ENCODE measurements at places on chromosomes 7 and 10.

DNA sequence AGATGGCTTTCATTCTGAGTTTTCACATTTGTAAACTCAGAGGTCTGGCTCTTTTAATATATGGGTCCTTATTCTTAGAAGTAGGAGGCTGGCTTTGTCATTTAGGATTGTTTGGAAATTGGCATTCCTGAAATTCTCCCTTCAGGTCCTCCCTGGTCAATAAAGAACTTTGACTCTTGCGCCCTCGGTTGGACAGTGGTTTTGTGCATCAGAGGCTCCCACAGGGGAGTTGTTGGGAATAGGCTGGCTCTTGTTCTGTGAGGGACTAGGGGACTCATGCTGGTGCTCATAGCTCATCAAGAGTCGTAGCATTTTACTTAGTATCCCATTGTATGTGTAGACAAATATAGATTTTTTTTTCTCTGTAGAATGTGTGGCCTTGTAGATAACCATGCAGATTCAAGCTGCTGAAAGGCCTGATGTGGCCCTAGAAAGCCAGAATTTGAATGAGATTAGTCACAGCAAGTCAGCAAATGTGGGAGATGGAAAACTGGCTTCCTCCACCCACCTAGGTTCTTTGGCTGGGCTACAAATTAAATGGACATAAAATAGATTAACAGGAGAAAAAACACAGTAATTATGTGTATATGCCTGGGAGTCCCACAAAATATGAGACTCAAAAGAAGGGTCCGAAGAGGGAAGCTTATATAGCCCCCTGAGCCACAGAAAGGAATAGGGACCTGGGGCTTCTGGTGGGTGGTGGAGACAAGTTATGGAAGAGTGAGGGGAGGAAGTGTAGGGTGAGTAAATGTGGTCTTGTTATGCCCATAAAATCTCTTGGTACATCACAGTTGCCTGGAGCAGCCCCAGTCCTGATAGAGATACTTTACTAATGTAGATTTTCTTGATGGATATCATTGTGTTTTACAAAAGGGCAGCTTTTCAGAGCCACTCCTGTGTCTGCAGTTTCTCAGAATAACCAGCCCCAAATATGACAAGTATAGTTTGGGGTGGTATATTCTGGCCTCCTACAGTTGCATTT, 94.6 kb upstream of the BTBD16 start:
- DNase-seq: no peak

GRCh38 chr7:12646139-12646538, 41.3 kb upstream of the ARL4A start:
- DNase-seq: no peak

DNA sequence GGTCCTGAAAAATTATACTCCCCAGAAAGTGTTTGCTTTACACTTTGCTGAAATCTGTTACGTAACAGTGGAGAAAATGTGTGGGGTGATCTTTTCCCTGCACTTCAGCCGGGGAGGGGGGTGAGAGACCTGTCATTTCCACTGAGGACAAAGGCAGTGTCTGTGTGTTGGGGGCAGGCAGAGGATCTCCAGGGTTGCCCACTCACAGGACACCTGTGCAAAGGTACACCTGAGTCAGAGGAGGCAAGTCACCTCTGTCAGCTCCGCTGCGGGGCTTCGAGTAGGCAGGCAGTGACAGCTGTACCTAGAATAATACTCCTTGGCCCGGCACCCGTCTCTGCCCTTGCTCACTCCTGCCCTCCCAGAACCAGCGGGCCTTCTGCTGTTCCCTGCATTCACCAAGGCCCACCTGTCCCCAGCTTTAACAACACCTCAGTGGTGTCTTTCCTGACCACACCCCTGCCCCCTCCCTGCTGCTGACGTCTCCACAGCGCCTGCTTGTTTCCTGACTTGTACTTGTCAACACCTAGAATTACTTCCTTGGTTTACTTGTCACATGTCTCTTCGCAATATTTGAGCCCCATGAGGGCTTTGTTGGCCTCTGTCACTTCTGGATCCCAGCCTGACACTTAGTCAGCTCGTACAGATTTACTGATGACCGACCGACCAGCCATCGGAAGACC, 159.2 kb downstream of the NEURL1 start:
- no peak for DNase-seq

DNA sequence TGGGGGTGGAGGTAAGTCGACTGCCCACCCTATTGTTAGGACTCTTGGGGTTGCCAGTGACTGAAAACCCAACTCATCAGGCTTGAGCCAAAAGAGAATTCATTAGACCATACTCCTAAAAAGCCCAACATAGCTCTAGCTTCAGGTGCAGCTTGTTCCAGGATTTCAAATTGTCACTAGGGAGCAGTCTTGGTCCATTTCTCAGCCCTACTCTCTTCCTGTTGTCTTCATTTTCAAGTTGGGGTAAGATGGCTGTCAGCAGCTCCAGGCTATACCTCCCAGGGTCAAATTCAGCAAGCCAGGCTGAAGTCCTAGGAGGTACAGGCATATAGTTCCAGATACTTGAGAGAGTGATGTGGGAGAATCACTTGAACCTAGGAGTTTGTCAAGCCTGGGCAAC, 14.9 kb upstream of the COL13A1 start:
- no peak for DNase-seq

DNA sequence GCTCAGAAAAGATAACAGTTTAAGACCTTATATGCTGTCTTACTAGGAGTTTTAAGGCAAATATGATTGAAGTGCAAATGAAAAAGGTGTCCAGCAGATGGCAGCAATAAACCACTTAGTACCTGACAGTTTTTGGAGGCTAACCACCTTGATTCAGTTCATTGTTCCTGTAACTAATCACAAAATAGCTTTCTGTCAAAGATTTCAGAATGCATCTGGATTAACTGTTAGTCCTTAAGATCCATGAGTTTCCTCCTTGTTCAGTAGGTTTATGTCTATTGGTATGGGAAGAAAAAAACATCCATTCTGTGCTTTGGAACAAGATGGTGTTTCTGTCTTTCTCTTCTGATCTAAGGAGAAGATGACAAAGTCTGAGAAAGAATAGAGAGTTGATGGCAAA, 46.6 kb downstream of the CCSER2 start:
- no peak for DNase-seq

DNA sequence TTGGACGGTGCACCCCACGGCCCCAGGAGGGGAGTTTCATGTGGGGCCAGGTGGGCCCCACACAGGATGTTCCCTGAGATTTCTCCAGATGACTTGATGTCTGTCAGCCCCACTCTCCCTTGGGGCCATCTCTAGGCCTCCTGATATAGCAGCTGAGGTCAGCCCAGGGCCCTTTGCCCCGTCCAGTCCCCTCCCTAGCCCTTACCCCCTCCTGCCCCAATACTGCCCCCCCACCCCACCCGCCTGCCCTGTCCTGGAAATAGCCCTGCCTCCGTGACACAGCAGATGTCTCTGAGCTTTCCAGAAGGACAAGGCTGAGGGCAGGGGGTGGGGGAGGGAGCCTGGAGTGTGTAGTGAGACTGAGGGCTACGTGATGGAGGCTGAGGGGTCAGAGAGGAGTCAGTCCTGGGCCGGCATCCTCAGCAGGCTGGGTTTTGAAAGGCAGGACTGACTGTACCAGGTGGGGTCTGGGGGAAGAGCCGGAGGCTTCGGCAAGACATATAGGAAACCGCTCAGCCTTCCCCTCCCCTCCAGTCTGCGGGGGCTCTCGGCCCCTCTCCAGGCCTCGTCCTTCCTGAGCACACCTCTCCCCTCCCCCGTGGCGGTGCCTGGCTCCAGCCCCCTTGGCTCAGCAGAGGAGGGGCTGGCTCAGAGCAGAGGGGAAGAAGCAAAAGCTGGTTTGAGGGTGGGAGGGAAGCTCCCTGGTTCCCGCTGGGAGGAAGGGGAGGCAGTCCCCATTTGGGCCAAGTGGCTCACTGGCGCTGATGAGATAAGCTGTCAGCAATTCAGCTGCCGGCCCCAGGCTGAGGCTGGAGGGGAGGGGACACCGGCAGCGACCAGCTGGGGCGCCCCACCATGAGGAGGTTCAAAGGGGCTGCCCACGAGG, 2.0 kb downstream of the FLNC start:
- no peak for DNase-seq

DNA sequence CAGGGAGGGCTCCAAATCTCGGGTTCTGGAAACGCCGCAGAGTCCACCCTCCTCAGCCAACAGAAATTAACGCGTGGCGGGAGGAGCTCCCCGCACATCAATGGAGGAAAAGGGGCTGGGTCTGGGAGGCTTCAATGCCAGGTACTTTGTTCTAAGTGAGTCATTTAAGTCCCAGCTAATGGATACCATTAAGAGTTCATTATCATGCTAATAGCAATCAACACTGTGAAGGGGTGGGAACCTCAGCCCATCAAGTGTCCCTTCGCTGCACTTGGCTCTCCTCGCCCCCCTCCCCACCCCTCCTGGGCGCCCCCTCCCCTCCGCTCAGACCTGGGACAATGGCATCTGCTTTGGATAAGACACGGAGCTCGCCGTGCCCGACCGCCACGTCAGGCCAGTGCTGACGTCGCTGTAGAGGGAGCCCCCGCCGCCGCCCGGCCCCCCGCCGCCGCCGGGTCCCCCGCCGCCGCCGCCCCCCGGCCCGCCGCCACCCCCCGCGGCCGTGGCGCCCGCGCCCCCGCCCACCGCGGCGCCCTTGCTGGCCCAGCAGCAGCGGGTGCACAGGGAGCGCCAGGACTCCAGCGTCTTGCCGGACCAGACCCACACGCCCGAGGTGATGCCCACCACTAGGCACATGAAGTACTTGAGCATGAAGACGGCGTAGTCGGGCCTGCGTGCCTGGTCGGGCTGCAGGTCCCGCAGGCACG, 2.9 kb downstream of the FZD8 start:
- no peak for DNase-seq

DNA sequence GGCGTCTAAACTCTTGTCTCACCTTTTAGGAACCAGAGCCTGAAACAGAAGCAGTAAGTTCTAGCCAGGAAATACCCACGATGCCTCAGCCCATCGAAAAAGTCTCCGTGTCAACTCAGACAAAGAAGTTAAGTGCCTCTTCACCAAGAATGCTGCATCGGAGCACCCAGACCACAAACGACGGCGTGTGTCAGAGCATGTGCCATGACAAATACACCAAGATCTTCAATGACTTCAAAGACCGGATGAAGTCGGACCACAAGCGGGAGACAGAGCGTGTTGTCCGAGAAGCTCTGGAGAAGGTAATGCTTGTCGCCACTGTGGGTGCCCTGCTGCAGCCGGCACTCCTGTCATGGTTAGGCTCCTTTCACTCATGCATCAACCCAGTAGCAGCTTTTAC, 113.1 kb downstream of the ZMYND11 start:
- no peak for DNase-seq

DNA sequence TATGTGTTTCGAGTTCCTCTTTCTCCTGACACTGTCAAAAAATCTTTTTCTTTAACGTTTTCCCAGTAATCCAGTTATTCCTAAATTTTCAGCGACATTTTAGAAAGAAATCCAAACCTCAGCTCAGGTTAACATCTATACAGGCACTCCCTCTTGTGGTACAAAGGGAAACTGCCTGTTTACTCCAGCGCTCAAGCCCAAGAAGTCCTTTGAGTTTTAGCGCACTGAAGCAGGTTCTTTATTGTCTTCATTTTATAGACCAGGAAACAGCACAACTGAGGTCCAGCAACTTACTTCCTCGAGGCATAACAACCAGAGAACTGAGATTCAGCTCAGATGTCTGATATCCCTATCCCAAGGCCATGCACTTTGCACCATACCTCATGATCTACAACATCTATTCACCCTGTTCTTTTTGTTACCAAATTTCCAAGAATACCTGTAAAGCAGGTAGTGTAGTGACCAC, 287.2 kb upstream of the MKLN1 start:
- no peak for DNase-seq

DNA sequence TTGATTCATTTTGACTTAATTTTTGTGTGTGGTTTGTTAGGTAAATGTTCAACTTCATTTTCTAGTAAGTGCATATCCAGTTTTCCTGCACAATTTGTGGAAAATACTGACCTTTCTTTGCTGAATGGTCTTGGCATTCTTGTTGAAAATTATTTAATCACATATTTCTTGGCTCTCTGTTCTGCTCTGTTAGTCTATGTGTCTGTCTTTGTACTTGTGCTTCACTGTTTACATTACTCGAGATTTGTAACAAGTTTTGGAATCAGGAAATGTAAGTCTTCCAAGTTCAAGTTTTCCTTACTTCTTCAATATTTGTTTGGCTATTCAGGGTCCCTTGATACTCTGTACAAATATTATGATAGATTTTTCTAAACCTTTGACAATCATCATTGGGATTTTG, 838.2 kb upstream of the POM121L12 start:
- DNase-seq: no peak

GRCh38 chr10:49643241-49644034, 29.6 kb downstream of the CHAT start:
- no peak for DNase-seq

DNA sequence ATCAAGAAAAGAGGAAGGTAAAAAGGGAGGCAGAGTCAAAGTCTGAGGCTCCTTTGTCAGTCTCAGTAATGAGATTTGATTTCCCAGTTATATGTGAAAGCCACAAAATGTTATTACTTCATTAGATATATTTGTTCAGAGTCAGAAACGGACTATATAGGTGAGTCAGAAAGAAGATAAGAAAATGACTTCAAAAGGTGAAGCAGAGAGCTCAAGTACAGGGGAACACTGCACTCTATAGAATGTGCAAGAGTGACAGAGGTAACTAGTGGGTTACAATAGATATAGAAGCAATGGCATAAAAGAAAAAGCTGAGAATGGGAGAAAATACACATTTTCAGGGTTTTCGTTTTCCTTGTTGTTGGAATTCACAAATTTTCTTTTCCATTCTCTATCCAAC, 43.3 kb downstream of the DGKB start:
- no peak for DNase-seq

GRCh38 chr10:14625765-14626525, 148.8 kb downstream of the FAM107B start:
- no peak for DNase-seq

DNA sequence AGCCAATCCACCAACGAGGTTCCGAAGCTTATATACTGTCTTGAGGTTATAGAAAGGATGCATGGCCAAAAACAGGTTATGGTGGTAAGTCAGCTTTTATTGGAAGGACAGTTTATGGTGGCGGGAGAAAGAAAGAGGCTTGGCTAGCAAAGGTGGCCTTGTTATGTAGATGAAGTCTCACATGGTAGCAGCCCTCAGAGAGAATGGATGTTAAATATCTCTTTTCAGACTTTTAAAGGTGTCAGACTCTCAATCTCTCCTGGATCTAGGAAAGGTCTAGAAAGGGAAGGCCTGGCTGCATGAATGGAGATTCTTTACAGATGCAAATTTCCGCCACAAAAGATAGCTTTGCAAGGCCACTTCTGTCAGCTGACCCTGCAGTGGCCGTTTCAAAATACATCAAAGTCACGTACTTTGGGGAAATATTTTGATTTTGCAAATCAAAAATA, 333.8 kb downstream of the GALNT17 start:
- no peak for DNase-seq

DNA sequence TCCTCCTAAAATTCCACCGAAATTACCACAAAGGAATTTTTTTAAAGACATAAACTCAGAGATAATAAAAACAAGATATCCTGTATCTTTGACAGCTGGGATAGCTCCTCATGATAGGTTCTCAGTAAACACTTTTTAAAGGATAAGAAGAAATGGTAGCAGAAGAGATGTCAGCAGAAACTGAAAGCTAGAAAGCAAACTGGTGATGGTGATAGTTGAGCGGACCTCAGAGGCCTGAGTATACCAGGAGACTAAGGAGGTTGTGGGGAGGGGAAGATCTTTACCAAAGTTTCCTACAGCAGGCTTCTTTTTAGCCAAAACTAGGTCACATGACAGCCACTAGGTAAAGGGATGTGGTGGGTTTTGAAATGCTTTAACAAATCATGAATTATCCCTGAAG, 22.5 kb downstream of the PCGF5 start:
- DNase-seq: no peak

- DNase-seq: no peak
These were observed 139.4 kb downstream of the GFRA1 start for GRCh38 chr10:116133634-116134033.

GRCh38 chr7:16818732-16819131, 13.9 kb upstream of the AGR2 start:
- no peak for DNase-seq
